ENCODE measurements at places on chromosomes 6 and 20.

- peak; percentile 54 for DNase-seq
Measured at GRCh38 chr6:110814102-110815014, 911 bp downstream of the CDK19 start.

DNA sequence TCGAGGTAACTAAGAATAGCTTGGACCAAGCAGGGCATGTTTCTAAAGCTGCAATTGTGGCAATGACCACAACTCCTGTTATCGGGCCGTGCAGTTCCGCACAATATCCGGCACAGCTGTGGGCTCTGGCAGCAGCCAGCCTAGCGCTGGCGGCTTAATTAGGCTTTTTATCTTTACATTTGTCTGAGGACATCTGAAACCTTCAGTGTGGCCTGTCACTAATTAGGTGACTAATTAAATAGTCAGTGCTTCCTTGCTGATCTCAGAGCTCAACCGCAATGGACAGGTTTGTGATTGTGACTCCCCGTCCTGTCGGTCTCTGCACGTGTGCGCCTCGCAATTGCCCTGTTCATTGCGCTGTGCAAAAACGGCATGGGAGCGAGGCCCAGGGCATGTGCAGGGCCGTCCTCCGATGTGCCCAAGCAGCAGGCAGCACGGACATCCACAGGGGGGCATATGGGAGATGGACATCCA is 134.8 kb upstream of the INSM1 start:
- no peak for DNase-seq

DNA sequence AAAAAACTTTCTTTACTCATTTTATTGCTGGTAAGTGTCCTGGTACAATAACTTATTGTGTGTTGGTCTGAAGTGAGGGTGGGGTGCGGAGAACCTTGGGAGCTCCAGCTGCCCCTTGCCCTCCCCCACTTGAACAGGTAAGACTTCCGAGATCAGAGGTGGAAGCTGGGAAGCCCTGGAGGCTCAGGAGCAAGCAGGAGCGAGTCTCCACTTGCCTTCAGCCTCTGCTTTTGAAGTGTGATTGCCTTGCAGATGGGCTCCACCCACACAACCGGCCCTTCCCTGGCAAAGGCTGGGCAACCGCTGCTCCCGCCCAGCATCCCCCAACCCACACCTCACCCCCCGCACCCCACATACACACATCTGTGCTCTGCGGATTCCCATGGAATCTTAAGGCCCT is 179.6 kb downstream of the TFAP2C start:
- DNase-seq = no peak

DNA sequence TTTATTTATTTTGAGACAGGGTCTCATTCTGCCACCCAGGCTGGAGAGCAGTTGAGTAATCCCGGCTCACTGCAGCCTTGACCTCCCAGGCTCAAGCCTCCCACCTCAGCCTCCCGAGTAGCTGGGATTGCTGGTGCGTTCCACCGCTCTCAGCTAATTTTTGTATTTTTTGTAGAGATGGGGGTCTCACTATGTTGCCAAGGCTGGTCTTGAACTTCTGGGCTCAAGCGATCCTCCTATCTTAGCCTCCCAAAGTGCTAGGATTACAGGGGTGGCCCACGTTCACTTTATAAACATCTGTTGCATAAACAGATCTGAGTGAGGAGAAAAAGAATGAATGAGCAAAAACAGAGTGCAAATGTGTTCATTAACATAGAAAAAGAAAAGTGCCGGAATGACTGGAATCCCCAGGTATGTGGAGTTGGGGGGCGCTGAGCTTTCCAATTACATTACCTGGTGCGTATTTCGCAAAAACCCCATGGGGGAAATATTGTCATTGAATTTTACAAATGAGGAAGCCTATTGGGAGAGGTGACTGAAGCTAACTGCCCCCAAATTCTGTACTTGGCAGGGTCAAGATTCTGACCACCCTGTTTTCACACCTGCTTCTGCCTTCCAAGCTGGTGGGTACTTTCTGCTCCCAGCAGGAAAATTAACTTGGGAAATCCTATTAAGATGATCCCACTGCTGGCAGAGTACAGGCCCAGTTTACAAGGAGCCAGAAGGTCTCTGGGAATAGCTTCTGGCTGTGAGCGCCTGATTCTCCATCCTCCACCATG is 207.7 kb upstream of the JARID2 start:
- DNase-seq = no peak

DNA sequence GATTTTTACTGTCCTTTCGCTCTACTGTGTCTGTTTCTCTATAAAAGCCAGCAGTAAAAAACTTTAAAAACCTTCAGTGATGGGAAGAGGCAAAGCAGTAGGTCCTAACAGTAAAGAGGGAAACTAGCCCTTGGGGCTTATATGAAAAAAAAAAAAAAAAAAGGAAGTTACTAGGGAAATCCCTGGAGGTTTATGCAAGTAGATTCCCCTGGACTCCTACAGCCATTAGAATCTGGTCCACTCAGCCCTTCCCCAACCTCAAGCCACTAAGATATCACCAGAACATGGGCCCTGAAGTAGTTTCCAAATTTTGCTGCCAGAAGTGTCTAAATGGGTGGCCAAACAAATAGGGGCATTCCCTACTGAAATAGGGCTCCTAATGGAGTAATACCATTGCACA is 70.5 kb upstream of the HINT3 start:
- DNase-seq = no peak

DNA sequence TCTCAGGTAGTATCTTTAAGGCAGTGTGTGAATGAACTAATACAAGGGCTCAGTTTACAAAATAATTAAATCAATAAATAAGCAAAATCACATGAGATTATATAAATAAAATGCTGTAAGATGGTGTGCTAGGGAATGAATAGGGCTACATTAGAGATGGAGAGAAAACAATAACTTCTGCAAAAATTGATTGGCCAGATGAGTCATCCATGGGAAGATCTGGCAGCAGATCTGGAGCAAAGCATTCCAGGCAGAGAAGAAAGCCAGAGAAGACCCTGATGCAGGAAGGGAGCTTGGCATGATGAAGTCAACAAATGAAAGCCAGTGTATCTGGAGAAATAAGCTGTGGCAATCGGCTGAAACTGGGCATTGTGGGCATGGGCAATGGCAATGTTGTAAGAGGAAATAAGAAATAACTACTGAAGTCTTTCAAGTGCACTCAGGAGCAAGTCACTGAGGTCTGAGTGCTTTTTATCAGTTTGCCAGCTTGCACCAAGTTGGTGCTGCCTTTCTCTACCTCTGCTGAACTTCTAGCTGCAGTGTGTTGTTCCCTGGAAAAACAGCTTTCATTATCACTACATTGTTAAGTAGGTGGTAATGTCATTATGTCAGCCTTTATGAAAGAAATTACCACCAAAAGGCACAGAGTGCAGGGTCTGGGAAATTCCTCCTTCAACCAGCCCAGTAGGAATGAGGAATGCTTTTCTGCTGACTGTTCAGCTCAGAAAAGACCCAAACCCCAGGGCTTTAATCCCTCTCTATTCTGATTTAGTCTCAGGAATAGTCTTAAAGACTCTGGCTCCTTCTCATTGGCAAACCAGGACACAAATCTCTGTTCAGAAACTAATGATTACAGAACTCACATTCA is 231.6 kb downstream of the HTR1B start:
- DNase-seq = no peak

- no peak for DNase-seq
Measured at GRCh38 chr20:16195671-16196070, 377.6 kb downstream of the KIF16B start.

GRCh38 chr20:16664020-16664419 is 65.8 kb upstream of the SNRPB2 start:
- DNase-seq = no peak

DNA sequence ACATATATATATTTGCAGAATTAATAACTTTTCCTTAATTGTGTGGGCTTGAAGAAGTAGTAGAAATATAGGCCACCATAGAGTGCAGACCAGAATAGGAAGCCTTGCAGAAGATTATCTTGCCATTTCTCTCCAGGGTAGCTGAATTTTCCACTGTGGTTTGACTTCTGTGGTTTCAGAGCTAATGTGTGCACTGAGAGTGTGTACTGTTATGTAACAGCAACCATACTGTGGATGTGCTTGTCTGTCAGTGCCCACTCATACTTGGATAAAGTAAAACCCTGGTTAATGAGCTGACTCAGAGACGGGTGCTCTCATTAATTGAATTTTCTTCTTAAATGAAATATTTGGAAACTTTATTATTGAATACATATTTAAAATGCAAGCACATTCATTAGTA is 57.2 kb downstream of the CEP43 start:
- DNase-seq = peak; percentile 72

DNA sequence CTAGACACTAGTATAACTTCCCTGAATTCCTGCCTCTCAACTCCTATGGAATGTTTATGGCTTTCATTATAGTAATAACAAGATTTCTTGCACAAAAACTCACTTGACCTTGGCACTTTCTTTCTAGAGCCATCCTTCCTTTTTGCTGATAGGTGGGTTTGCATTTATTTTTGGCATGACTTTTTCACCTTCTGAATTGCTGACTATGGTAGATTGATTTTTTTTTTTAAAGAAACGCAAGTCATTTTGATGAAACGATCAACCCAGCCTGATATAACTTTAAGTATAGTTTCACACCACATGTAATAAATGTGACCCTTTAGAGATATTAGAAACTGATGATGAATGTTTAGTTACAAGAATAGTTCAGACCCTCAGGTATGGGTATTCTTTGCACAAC is 61.8 kb downstream of the BMP6 start:
- no peak for DNase-seq

DNA sequence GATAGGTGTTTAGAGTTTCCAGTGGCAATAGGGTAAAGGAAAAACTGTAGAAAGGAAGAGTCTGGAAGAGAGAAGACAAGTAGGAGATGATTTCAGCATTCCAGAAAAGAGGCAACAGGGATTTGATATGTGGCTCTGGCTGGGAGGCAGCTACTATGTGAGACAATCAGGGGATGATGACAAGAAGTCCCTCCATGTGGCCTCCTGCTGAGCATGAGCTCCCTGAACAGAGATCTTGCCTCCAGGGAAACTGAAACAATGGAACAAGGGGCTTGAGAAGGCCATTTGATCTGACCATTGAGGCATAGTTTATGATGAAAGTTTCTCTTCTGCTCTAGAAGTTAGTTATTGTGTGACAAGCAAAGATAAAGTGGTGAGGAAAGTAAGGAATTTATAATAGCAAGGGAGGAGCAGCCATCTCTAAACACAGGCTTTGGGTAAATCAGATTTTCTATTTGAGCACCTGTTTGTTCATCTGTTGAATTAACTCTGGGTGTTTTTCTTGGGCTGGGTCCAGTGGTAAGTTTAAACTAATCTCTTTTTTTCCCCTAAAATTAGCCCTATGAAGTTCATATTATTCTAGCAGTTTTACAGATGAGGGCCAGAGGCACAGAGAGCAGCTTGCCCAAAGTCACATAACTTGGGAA is 3.0 kb upstream of the GPX5 start:
- no peak for DNase-seq

GRCh38 chr6:138157986-138158638 is 3.6 kb upstream of the ARFGEF3 start:
- DNase-seq = no peak

- DNase-seq = peak; percentile 84
Measured at GRCh38 chr20:53578492-53579222, 15.0 kb downstream of the ZNF217 start.

DNA sequence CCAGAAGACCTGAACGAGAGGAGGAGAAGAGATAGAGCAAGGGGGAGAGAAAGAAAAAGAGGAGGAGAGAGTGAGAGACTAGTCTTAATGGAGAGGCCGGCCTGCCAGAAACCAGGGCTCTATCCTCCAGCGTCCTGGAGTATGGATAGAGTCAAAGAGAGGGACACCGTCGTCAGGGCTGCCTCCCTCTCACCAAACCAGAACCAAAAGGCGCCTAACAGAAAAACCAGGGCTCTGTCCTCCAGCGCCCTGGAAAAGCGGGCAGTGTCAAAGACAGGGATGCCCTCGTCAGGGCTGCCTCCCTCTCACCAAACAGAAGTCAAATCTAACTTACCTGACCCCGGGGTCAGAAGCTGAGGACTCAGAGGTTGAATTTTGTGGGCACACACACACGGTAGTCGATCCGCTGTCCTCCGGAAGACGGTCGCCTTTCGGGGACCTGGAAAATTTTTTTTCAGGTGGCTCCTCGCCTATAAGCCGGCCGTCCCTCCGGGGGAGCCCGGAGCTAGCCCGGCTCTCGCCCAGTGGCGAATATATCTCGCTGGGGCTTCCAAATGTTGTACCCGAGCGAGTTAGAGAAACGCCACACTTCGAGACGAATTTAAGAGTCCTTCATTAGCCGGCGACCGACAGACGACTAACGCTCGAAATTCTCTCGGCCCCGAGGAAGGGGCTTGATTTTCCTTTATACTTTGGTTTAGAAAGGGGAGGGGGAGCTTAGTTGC is 148.2 kb downstream of the TRIM27 start:
- DNase-seq = no peak

GRCh38 chr6:108875161-108875555 is 26.9 kb downstream of the ARMC2 start:
- DNase-seq = no peak

GRCh38 chr6:150336708-150337107 is 32.1 kb upstream of the IYD start:
- DNase-seq = no peak

DNA sequence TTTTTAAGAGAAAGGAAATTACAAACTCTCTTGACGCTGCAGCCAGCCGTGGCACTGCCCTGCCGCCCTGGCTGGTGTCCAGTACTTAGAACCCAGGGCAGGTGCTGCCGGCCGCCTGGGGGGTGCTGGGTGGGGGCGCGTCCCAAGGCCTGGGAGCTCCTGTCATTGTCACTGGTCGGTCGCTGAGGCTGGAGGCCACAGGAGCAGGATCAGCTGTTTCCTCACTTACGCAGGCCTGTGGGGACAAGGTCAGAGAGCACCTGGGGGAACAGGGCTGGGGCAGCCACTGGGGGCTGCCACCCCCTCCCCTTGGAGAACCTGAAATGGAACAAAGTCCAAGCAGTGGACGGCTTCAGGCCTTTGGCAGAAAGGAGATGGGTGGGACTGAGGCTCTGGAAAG is 5.6 kb downstream of the BIRC7 start:
- no peak for DNase-seq

GRCh38 chr6:5029609-5030008 is 25.8 kb upstream of the RPP40 start:
- DNase-seq = no peak

- DNase-seq = no peak
Measured at GRCh38 chr6:136079701-136080565, 170.2 kb downstream of the MTFR2 start.

DNA sequence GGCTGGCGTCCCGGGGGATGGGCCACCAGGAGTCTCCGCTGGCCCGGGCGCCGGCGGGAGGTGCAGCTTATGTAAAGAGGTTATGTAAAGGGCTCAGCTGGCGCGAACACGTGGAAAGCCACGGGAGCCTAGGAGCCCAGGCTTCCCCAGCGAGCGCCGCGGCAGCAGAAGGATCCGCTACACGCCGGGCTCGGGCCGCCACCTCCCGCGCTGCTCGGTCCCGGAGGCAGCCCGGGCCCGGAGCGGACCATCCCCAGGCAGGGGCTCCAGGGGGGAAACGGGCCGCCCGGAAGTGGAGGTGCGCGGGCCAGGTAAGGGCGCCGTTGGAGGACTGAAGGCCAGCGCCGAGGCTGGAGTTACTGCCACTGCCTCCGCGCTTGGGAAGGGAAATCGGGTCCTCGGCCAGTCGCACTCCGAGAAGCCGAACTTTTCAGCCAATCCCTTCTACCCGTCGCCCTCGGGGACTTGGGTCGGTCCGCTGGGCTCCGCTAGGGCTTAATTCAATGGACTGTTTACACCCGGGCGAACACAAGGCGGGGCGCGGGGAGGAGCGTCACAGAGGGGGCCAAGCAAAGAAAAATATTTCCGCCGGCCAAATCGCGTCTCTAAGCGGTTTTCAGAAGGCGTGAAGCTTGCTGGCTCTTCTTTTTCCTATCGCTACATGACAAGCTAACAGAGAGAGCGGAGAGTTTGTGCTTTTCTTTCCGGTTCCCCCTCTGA is 398 bp downstream of the STK35 start:
- DNase-seq = peak; percentile 89

- DNase-seq = no peak
Measured at GRCh38 chr6:31970604-31971271, 1.2 kb downstream of the DXO start.

Data from activated CD4-positive, alpha-beta T cell treated with anti-CD3 and anti-CD28 coated beads, Interleukin-2, amount 50 U/mL, for 16 hours (primary cell).